ENCODE measurements at places on chromosomes 7 and 10.

GRCh38 chr7:139094596-139094995, 14.9 kb downstream of the ZC3HAV1 start:
- DNase-seq = no peak

DNA sequence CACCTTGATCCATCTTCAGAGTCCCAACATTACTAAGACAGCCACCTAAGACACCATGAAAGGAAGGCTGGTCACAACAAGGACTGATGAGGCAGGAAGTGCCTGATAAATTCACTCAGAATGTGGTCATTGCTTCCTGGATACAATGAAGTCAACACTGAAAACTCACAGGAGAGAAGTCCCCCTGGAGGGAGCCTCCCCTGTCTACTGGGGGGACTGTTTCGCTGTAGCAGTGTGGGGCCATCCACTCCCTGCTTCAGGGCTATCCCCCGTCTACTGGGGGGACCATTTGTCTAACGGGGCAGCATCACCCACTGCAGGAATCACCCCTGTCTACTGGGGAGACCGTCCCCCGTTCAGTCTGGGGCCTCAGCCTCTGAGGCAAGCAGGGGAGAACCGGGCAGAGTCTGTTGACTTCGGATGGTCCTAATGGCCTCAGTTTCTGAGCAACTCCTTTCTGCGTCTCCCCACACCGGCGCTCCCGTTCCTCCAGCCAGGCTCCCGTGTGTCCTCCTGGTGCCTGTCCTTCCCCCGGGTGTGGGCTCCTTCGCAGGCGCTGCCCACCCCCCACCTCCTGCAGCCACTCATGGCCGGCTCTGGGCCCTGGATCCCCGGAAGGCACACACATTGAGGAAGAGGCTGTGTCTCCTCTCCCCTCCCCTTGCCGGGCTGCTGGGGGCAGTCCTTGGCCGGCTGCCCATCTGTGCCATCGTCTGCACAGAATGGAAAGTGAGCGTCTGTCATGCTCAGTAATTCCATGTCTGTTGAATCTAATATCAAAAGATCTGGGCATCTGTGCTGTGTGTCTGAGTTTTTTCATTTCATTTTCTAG, 59.9 kb upstream of the DNAJB6 start:
- no peak for DNase-seq

- DNase-seq = no peak
These were observed 81.3 kb upstream of the TNS3 start for GRCh38 chr7:47663213-47663612.

GRCh38 chr10:116699471-116700150, 42.8 kb downstream of the HSPA12A start:
- DNase-seq = no peak
